ENCODE measurements at places on chromosomes 3 and 15.
A peak's percentile ranks its signal among the peaks of the same experiment; 100 is the strongest.

DNA sequence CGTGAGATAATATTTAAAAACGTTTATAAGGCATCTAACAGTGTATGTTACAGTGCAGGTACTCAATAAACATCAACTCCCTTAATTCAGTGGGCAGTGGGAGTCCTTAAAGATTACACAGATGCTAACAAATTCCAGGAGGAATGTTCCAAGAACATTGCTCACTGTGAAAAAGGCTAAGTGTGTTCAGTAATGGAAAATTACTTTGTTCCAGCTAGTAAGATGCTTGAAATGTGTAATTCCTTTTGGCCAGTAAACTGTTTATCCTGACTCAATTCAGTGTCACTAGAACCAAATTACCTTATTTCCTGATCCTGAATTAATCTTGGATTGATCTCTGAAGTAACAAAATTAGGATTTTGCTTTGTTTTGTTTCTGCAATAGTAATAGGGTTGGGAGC lies 54.2 kb upstream of the SEMA6D start:
- no peak for DNase-seq

- DNase-seq, result no peak
Observed at GRCh38 chr3:189160519-189161309, 11.1 kb upstream of the TPRG1 start.

DNA sequence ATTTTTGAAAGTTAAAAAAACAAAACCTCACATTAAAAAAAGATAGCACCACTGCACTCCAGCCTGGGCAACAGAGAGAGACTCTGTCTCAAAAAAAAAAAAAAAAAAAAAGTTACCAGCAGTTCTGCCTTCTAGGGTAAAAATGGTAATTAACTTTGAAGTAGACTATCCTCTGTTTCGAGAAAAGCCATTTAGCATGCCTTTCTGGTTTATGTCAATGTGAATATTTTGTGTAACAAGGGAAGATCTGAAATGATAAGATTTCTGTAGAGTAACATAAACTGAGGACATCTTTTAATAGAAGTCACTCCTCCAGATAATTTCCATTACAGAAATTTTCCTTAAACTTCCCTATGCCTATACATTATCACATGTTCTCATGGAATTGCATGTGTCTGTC lies 203.2 kb upstream of the GAP43 start:
- no peak for DNase-seq

- no peak for DNase-seq
Observed at GRCh38 chr15:100097342-100098127, 244.2 kb downstream of the ADAMTS17 start.

- DNase-seq, result no peak
Observed at GRCh38 chr3:172140499-172141391, 101.4 kb downstream of the FNDC3B start.

GRCh38 chr3:108008106-108008505 lies 82.7 kb downstream of the CD47 start:
- no peak for DNase-seq

DNA sequence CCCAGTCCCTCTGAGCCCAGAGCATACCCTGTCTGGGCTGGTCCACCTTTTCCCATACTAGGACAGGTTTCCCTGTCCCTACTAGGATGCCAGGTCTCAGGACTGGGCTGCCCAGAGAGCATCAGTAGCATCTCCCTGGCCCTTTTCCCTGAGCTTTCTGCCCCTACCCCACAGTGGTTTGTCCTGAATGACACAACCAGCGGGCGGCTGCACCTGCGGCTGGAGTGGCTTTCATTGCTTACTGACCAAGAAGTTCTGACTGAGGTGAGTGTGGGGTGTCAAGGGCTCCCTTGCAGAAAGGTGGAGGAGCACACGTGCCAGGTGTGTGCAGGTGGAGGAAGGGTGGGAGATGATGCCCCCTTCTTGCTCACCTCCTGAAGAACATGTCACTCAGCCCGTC lies 33.5 kb downstream of the ESYT3 start:
- DNase-seq, result no peak

- no peak for DNase-seq
Observed at GRCh38 chr3:118766306-118766669, 268.4 kb downstream of the IGSF11 start.

DNA sequence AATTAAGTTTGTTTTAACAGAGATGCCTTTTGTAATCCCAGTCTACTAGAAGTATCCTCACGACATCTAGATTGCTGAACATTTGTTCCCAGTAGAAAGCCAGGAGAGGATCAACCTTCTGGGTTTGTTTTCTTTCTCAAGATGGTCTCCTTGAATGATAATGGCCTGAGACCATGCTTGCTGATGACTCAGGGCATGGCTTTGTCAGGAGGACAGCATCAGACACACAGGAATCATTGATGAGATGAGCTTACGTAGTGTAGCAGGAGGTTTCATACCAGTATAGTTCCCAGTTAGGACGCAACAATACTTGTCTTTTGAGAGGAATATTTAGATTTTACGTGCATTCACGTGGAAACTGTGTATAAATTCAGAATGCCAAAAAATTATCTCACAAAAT lies 38.6 kb downstream of the ATP1B3 start:
- DNase-seq, result no peak

DNA sequence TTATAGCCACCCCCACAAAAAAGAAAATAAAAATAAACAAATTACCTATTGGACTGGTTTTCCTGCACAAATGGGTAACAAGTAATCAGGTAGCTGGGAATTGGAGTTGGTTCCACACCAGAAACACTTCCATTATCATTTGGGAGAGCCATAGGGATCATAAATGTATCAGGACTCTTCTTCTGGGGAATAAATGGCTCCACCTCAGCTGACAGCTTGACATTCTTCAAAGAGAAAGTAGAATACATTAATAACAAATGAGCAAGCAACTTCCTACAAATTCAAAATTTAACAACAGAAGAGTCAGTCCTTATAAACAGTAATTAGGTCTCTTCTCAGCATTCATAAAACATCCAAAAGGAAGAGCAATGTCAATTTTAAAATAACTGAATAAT lies 8.7 kb downstream of the SECISBP2L start:
- peak; percentile 9 for DNase-seq

- no peak for DNase-seq
Observed at GRCh38 chr3:134590766-134591165, 60.1 kb downstream of the KY start.

DNA sequence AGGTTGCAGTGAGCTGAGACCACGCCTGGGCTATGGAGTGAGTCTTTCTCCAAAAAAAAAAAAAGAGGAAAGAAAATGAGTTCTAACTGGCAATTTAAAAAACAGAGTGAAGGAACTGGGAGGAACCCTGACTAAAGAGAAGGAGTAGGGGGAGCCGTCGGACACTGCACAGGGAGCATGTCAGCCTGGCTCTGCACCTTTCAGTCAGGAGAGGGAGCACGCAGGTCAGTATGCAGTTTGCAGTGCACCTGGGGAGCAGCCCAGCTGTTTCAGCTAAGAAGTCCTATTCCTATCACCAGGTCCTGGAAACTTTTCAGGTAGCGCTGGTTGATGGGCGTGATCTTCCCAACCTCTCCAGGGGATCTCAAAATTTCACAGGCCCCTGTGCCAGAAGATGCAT lies 14.9 kb upstream of the ZXDC start:
- no peak for DNase-seq

GRCh38 chr15:92610101-92610520 lies 45.5 kb downstream of the FAM174B start:
- DNase-seq, result no peak

- DNase-seq, result no peak
Observed at GRCh38 chr3:112394003-112394640, 61.2 kb downstream of the CD200 start.

GRCh38 chr15:73845507-73845906 lies 27.9 kb upstream of the TBC1D21 start:
- no peak for DNase-seq

GRCh38 chr3:111605018-111605417 lies 9.9 kb upstream of the ZBED2 start:
- no peak for DNase-seq

- DNase-seq, result peak; percentile 82
Observed at GRCh38 chr3:58463181-58463941, 28.5 kb upstream of the KCTD6 start.

- DNase-seq, result no peak
Observed at GRCh38 chr3:175965036-175965435, 1105.9 kb downstream of the NAALADL2 start.

- peak; percentile 84 for DNase-seq
Observed at GRCh38 chr3:14565868-14566588, 25.9 kb upstream of the GRIP2 start.

DNA sequence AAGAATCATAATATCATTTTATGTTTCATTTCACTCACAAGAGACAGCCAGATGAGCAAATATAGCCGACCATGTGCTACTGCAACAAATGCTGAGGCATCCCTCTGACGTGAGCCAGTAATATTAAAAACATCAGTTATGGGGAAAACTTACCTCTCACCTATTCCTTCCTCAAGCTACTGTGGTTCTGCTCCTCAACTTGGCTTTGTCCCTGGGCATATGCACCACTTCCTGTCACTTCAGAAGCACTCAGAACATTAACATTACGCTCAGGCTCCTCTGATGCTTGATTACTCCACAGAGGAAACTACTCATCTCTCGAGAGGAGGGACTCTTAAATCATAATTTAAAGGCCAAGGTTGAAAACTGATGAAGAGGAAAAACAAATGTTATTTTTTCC lies 457.0 kb upstream of the ALCAM start:
- no peak for DNase-seq

DNA sequence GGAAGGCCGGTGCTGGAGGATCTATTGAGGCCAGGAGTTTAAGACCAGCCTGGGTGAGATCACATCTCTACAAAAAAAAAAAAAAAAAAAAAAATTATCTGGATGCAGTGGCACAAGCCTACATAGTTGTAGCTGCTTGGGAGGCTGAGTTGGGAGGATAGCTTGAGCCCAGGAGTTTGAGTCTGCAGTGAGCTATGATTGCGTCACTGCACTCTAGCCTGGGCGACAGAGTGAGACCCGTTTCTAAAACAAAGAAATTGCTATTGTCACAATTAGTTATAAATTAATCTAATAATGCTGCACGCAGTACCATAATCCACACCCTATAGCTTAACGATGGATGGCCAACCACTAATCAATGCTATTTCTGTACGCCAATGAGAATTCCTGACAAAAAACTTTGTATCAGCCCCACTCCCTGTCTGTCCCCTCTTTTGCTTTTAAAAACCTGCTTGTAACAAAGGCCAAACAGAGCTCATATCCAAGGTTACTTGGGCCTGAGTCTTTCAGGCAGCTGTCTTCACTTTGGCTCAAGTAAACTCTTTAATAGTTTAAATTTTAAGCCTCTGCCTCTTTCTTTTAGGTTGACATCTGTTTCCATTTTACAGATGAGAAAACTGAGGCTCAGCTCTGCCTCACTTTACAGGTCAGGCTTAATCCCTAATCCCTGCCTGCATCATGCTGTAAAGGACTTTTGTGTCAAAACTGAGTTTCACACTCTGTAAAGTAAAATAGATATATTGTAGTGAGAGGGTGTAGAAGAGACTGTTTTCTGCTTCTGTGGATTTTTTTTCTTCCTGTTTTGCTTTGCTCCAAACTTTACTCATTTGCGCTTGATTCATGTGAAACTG lies 10.9 kb downstream of the FLNB start:
- DNase-seq, result no peak

DNA sequence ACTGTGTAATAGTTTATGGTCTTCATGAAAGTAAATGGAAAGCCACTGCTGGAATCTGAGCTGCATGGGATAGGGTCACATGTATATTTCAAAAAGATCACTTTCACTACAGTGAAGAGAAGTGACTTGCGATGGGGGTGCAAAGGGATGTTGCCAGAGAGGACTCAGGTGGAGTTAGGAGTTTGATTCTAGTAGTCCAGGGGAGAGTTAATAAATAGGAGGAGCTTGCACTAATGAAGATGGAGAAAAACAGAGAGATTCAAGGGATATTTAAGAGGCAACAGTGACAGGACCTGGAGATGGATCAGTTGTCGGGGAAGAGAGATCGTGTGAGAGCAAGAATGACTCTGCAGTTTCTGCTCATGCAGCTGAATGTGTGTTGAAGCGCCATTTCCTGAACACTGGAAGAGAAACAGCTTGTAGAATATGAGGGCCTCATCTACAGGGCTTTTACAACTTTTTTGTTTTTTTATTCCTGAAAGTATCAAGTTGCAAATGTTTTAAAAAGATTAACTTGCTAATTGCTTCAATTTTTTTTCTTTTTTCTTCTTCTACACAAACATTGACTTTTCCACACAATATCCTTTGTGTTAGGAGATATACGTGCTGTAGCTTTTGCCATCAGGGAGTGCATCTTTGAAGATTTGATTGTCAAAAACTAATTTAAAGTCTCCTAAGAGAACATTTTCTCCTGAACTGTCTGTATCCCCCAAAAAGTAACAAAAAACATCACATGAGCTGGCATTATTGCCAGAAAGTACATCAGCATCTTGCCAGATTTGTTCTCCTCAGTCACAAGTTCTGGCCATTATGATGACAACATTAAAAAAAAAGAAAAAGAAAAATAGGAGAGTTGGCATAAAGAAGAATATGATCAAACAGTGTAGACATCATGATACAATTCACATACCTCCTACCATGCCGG lies 37.5 kb downstream of the SETMAR start:
- peak; percentile 73 for DNase-seq

DNA sequence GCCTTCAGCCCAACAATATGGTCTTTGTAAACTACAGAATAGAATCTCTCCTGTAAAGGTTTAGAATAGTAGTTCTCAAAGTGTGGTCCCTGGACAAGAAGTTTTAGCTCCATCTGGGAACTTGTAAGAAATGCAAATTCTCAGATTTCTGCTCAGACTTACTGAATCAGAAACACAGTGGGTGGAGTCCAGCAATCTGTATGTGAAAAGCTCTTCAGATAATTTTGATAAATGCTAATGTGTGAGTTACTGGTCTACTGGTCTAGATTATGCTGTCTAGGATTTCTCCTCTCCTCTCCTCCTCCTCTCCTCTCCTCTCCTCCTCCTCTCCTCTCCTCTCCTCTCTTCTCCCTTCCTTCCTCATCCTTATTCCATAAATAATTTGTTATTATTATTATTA lies 57.5 kb downstream of the RBMS3 start:
- DNase-seq, result no peak

DNA sequence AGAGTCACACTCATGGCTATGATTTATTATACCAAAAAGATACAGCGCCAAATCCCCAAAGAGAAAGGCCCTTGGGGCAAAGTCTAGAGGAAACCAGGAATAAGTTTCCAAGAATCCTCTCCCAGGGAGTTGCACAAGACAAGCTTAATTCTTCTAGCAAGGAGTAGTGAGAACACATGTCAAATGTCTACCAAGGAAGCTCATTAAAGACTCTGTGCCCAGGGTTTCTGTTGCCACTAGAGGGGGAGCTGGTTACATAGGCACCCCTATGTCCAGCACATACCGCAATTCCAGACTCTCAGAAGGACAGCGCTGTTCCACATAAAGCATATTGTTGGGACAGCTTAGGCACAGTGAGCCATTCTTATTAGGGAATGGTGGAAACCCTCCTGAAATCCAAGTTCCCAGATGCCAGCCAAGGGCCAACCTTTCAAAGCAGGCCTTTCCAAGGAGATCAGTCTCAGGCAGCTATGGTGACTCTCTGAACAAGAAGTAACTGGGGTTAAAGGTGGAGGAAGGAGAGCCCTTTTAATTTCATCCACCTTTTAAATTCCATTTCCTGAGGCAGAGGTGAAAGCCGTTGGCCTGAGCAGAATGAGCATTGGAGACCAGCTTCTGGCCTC lies 194.2 kb downstream of the UACA start:
- DNase-seq, result peak; percentile 74

GRCh38 chr3:128911911-128912310 lies 32.5 kb downstream of the ACAD9 start:
- DNase-seq, result no peak

GRCh38 chr3:79887213-79887612 lies 119.4 kb upstream of the ROBO1 start:
- DNase-seq, result no peak

- DNase-seq, result no peak
Observed at GRCh38 chr3:15356176-15356575, 23.8 kb upstream of the SH3BP5 start.

Data from OCI-M1 (cell line).